ENCODE measurements at places on chromosomes 13 and 19.

- no peaks in the 10 kb centered on the region for H3K4me1 ChIP-seq
- peaks cover 40% of the 10 kb centered on the region for H3K27me3 ChIP-seq
- no peak for DNase-seq
- H3K27ac ChIP-seq = no peak overlapping the region
- no peak overlapping the region for H3K4me3 ChIP-seq
Observed at GRCh38 chr13:25179011-25179410, 6.9 kb upstream of the AMER2 start.

DNA sequence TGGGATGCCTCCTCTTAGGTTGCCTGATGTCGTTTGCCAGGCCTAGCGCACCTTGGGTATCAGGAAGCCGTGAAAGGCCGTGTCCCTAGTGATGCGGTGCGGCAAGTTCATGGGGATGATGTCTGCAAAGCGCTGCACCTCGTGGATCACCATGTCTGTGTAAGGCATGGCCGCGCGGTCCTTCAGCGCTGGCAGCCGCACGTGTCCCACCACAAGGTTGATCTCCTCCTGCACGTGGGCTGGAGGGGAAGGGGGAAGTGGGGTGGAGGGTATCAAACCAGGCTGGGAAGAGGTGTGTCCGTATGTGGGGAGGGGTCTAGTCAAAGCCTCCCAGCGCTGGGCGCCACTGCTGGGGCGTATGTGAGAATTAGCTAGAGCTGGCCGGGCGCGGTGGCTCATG lies 23.2 kb downstream of the EGLN2 start:
- H3K27ac ChIP-seq = no peak overlapping the region
- H3K4me3 ChIP-seq = no peak overlapping the region
- no peak for DNase-seq
- no peaks in the 10 kb centered on the region for H3K36me3 ChIP-seq

DNA sequence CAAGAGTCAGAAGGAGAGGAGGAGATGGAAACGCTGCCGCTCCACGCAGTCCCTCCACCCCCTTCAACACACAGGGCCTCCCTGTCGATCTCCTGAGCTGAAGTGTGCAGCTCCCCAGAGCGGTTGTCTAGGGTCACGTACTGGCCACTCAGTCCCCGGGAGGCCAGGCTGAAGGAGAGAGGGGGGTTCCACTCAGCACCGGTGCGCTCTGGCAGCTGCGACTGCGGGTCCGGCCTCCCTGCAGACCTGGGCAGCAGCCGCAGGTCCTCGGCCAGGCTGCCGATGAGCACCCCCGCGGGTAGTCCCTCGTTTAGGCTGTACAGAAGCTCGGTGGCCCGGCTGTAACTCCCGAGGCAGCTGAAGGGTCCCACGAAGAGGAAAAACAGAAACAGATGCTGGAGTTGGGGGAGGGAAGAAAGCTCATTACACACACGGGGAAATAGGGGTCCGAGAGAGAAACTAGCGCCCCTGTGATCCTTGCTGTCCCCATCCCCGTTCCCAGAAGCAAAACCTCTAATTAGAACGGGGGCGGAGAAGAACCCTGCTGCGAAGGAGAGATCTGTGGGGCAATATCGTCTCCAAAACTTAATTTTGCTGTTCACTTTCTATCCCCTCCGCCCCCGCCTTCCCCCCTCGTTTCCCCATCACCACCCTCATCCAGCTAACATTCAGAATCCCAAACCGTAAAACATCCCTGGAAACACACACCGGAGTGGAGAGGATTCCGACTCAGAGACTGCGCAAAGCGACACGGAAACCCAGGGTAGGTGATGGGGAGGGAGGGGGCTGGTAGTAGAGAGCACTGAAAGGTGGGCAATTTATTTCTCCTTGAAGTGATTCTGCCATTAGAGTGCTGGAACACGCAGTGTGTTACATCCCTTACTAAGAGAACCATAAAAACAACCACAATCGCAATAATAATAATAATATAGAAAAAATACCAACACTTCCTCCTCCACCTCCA lies 1.8 kb downstream of the PCDH20 start:
- H3K27ac ChIP-seq = no peak overlapping the region
- H3K36me3 ChIP-seq = no peaks in the 10 kb centered on the region
- H3K4me1 ChIP-seq = no peaks in the 10 kb centered on the region
- H3K4me3 ChIP-seq = no peak overlapping the region

- no peak overlapping the region for H3K27ac ChIP-seq
- H3K27me3 ChIP-seq = no peaks in the 10 kb centered on the region
- no peak for DNase-seq
- peaks cover 38% of the 10 kb centered on the region for H3K36me3 ChIP-seq
Observed at GRCh38 chr19:49782515-49782914, 15.7 kb downstream of the AP2A1 start.

DNA sequence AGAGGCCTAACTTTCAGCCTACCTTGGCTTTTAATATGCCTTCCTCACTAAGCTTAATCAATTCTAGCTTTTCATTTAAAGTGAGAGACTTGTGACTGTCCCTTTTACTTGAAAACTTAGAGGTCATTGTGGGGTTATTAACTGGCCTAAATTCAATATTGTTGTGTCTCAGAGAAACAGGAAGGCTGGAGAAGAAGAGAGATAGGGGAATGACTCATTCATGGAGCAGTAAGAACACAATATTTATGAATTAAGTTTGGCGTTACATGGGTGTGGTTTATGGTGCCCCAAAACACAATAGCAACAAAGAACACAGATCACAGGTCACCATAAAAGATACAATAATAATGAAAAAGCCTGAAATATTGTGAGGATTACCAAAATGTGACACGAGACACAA lies 612.1 kb downstream of the TBC1D4 start:
- no peak overlapping the region for H3K4me3 ChIP-seq
- no peaks in the 10 kb centered on the region for H3K27me3 ChIP-seq
- H3K4me1 ChIP-seq = no peaks in the 10 kb centered on the region
- no peak overlapping the region for H3K27ac ChIP-seq
- H3K36me3 ChIP-seq = no peaks in the 10 kb centered on the region

DNA sequence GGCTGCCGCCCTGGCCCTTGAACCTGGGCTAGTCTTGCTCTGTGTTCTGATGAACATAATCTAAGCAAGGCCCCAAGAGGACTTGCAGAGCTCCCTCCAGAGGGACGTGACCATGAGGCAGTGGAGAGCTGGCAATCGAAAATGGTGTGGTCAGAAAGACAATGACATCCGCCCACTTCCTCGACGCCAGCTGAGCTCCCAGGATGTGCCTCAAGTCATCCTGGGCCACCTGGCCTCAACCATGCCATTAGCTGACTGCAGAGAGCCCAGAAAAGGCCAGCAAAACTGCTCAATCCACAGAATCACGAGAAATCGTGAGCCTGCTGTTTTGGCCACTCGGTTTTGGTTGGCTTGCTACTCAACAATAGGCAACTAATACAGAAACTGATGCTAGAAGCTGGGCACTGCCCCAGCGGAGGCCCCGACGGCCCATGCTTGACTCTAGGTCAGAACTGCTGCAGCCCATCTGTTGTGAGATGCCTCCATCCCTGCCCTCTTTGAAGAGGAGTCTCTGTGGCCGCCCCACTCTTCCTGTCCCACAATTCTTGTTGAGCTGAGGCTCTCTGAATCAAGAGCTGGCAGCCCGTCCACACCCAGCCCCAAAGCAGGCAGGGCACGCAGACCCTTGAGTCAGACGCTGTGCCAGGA lies 53.3 kb downstream of the STK24 start:
- no peaks in the 10 kb centered on the region for H3K27me3 ChIP-seq
- peak overlapping the region; percentile 5 for H3K27ac ChIP-seq
- no peak overlapping the region for H3K4me3 ChIP-seq
- H3K36me3 ChIP-seq = peaks cover under 1% of the 10 kb centered on the region
- DNase-seq = no peak
- peaks cover 89% of the 10 kb centered on the region for H3K4me1 ChIP-seq

DNA sequence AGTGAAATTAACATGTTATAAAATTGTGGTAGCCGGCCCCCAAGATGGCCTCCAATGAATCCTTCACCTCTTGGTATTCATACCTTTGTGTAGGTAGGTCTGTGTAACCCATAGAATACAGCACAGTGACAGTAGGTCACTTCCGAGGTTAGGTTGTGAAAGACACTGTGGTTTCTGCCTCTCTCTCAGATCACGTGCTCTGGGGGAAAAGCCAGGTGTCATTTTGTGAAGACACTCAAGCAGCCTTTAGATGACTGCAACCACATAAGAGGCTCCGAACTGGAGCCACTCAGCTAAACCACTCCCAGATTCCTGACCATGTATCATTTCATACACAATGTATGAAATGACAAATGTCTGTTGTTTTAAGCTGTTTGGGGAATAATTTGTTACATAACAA lies 9.8 kb upstream of the USPL1 start:
- peaks cover 14% of the 10 kb centered on the region for H3K4me1 ChIP-seq
- H3K27me3 ChIP-seq = no peaks in the 10 kb centered on the region
- peak overlapping the region; percentile 25 for H3K27ac ChIP-seq
- no peak overlapping the region for H3K4me3 ChIP-seq

GRCh38 chr19:48987323-48987722 lies 5.8 kb downstream of the GYS1 start:
- DNase-seq = no peak
- no peak overlapping the region for H3K27ac ChIP-seq
- no peaks in the 10 kb centered on the region for H3K27me3 ChIP-seq
- peaks cover 33% of the 10 kb centered on the region for H3K36me3 ChIP-seq

DNA sequence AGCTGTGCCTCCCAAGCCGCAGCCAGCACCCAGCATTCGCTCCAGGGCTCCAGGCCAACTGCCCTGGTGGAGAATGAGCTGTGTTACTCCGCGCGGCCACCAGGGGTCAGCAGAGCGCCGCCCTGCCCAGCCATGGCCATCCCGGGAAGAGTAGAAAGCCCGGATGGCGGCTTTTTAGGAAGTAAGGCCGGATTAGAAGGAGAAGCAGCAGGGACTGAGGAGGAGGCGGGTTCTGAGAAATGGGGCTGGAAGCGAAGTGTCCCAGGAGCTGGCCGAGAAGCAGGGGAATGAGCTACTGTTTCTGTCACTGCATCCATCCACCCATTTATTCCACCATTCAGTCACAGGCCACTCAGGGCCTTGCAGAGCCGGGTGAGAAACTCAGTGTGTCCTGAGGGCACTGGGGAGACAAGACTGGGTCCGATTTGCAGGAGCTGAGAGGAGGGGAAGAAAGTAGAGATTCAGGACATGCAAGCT lies 6.6 kb upstream of the NPAS1 start:
- H3K36me3 ChIP-seq = no peaks in the 10 kb centered on the region
- H3K27ac ChIP-seq = no peak overlapping the region
- no peak overlapping the region for H3K4me3 ChIP-seq
- DNase-seq = peak; percentile 75
- H3K4me1 ChIP-seq = peaks cover 8% of the 10 kb centered on the region

- no peak overlapping the region for H3K27ac ChIP-seq
- no peak for DNase-seq
- no peak overlapping the region for H3K4me3 ChIP-seq
- H3K36me3 ChIP-seq = no peaks in the 10 kb centered on the region
Observed at GRCh38 chr13:44574466-44574855, 1.7 kb downstream of the TSC22D1 start.

DNA sequence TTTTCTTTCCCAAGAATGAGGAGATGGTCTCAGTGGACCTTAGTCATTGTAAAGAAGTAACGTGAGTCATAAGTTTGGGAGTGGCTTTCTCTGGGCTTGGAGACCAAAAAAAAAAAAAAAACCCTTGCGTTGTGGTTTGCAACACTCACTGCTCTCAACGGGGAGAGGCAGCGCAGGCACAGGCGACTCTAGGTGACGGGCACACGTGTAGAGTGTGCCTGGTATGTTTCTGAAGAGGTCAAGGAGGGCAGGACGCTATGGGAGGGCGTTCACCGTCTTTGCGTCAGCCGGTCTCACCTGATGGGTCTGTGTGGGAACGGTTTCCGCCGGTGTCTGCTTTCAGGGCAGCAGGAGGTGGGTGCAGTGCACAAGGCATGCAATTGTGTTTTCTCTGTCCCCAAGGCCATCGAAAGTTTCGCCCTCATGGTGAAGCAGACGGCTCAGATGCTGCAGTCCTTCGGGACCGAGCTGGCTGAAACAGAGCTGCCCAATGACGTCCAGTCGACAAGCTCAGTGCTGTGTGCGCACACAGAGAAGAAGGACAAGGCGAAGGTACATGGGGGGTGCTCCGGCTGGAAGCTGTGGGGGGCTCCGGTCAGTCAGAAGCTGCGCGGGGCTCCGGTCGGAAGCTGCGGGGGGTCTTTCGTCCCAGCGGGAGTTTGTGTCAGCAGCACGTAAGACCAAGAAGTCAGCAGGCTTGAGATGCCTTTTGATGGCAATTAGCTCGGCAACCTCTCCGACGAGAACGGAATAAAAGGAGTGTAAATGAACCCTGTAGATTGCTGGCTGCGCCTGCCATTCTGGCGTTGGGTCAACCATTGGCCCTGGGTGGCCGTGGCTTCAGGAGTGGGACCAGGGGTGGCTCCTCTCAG lies 40.8 kb upstream of the F7 start:
- H3K27me3 ChIP-seq = no peaks in the 10 kb centered on the region
- no peak overlapping the region for H3K27ac ChIP-seq
- DNase-seq = no peak
- H3K4me1 ChIP-seq = no peaks in the 10 kb centered on the region
- H3K4me3 ChIP-seq = no peak overlapping the region

GRCh38 chr19:34493038-34493648 lies 11.6 kb downstream of the WTIP start:
- no peaks in the 10 kb centered on the region for H3K36me3 ChIP-seq
- H3K27me3 ChIP-seq = no peaks in the 10 kb centered on the region
- H3K4me3 ChIP-seq = no peak overlapping the region
- H3K4me1 ChIP-seq = no peaks in the 10 kb centered on the region

GRCh38 chr13:100506600-100507422 lies 81.8 kb downstream of the GGACT start:
- peak overlapping the region; percentile 13 for H3K4me3 ChIP-seq
- no peak overlapping the region for H3K27ac ChIP-seq
- peaks cover 10% of the 10 kb centered on the region for H3K4me1 ChIP-seq
- no peaks in the 10 kb centered on the region for H3K27me3 ChIP-seq
- no peaks in the 10 kb centered on the region for H3K36me3 ChIP-seq

Measured in CD4-positive, alpha-beta T cell (primary cell).